COR-L47 (cell line): ENCODE measurements at places on chromosomes 2 and 18.

- DNase-seq, result no peak
Measured at GRCh38 chr2:172736424-172737174, 954 bp downstream of the RAPGEF4 start.

GRCh38 chr2:85811180-85812093, 57.6 kb downstream of the ATOH8 start:
- DNase-seq, result no peak

DNA sequence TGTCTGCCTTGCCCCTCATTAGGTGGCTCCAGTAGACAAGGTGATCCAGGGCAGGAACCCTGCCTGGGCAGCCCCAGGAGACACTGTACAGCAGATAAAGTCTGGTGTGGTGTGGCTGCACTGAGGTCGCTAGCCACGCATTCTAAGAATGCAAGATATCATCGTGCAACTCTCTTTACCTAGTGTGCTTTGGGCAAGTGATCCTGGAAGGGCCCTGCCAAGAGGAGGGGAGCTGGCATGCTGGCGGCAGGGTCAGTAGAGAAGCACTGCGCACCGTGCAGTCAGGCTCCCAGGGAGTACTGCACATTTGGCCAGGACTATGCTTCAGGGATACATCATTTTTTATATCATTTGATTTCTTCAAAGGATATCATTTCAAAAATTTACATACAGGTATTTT, 195.3 kb upstream of the SMAD2 start:
- no peak for DNase-seq

GRCh38 chr2:172195836-172196376, 93.2 kb upstream of the DLX2 start:
- DNase-seq, result no peak

DNA sequence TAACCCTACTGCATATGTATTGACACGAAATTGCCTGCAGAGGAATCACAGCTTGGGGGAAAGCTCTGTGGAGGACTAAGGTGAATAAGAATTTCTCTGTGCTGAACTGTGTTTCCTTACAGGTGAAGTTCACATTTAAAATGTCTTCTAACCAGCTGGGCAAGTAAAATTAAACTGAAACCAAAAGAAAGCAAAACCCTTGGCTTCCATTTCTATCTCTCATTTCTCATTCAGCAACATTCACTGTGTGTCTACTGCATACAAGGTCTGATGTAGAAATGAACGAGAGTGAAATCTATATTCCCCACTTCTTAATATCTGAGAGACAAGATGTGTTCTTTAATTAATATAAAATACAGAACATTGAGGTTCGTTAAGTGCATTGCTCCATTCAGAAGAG, 397.3 kb downstream of the SOX11 start:
- no peak for DNase-seq
